AG09319 (cell line): ENCODE measurements at places on chromosomes 1 and 21.
A peak's percentile ranks its signal among the peaks of the same experiment; 100 is the strongest.

DNA sequence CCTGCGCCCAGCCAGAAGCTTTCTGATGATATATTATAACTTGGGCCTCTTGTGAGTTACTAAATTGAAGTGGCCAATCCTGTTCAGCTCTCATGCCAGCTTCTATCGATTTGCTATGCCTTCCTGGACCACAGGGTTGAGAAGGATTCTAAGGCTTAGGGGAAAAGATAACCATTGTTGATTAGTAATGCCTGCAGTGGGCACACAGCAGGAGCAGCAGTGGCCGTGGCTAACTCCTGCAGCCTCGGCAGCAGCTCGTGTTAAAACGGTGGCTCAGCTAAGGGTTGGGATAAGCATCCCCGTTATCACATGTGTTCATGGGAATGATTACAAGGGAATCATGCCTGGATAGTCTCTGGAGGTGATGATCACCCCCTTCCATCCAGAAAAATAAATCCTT, 20.5 kb upstream of the KCNE2 start:
- no peak for DNase-seq

DNA sequence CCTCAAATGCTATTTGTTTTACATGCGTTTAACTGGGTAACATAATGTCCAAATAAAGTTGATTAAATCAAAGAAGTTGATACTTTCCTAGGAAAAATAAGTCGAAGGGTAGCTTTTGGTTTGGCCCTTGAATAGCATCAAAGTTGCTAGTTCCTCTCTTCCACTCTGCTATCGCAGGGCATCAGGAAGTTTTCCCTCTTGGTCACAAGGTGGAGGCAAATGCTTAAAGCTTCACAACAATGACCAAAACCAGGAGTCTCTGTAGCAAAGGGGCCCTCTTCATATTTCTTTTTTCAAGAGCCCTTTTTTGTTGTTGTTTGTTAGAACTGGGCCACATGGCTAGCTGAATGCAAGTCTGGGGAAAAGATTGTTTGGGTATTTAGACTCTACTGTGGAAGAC, 668.4 kb downstream of the KCNT2 start:
- no peak for DNase-seq

DNA sequence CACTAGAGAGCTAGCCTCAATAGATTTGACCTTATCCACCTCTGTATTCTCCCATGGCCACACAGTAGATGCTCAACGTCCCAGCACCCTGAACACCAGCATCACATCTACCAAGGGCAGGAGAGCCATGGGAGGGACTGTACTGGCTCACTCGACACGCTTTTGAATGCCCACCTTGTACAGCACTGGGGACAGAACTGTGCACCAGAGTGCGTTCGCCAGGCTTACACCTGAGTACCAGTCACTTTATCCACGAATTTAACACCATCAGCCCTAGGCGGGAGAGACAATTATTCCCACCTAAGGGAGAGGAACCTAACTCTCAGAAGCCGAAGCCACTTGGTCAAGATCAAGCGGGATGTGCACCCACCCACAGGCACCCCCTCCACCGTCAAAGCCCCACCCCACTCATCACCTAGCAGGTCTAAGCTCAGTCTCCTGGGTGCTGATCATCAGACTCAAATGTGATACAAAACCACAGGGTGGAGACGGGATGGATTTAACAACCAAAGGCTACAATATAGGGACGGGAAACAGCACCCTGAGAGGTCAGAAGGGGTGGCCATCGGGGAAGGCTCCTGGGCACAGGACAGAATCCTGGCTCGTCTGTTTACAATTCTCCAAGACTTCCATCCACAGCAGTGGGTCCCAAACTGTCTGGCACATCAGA, 110.5 kb downstream of the GLIS1 start:
- no peak for DNase-seq

- DNase-seq: no peak
Observed at GRCh38 chr1:203273869-203274602, 31.3 kb upstream of the BTG2 start.

DNA sequence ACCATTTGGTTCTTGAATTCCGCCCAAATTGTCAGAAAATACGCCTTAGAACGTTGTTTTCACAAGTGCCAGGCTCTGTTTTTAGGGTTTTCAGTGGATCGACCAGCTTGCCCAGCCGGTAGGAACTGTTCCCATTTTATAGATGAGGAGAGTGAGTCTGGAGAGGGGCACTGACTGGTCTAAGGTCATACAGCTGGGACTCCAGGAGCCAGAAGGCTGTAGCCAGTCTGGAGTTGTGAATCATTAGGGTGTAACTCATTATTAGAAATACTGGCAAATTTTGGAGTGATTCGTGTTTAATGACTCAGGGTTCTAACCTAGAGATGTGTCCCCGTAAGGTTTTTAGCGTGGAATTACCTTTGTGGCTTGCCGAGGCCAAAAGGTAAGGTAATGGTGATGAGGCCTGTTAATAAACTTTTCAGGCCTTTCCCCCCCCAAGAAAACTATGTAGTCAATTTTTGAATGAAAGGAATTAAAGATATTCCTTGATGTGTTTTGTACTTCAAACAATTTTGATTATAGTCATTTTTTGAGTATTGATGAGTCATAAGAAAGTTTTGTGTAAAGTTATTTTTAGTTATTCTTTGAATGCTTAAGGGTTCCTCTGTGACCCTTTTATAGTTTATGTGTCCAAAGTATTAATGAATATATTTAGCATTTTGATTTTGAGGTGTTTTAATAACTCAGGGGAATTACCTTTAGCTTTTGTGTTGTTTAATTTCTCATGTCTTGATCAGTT, 2.1 kb downstream of the DYRK1A start:
- DNase-seq: no peak

DNA sequence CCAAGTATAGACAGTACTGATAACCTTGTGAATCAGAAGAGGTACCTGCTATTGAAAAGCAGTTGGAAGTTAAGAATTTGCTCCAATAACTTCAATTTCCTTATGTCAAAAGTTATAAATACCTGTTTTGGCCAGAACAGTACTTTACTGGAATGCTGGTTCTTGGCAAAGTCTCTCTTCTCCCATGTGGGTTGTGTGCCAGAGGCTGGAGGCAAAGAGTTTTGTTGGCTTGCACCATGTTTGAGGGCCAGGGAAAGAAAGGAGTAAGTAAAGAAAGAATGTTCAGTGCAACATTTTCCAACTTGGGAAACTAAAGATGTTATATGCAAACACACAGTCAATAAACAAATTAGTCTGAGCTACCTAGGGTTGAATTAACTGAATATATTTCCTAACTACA, 67.0 kb upstream of the DYNLT5 start:
- DNase-seq: no peak

DNA sequence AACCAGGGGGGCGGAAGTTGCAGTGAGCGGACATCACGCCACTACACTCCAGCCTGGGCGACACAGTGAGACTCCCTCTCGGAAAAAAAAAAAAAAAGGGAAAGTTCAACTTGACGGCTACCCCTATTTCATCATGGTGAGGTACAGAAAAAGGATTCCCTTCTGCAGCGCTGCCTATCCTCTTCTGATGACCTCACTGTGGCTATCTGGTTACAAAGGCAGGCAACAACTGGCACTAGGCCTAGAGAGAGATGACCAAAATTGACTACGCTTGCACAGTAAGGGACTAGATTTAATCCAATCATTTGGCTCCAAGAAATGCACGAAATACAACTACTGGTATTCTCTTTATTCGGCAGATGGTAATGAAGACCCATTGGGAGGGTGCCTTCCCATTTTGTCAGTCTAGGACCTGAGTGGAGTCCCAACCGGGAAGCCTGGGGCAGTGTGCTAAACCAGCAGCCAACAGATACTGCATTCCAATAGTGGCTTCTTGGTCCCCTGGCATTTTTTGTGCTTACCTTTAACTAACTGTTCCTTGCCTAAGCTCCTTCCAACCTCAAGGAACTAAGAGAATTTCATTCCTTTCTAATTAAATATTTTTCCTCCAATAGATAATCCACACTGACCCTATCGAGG, 36.6 kb downstream of the ITPKB start:
- peak; percentile 61 for DNase-seq

DNA sequence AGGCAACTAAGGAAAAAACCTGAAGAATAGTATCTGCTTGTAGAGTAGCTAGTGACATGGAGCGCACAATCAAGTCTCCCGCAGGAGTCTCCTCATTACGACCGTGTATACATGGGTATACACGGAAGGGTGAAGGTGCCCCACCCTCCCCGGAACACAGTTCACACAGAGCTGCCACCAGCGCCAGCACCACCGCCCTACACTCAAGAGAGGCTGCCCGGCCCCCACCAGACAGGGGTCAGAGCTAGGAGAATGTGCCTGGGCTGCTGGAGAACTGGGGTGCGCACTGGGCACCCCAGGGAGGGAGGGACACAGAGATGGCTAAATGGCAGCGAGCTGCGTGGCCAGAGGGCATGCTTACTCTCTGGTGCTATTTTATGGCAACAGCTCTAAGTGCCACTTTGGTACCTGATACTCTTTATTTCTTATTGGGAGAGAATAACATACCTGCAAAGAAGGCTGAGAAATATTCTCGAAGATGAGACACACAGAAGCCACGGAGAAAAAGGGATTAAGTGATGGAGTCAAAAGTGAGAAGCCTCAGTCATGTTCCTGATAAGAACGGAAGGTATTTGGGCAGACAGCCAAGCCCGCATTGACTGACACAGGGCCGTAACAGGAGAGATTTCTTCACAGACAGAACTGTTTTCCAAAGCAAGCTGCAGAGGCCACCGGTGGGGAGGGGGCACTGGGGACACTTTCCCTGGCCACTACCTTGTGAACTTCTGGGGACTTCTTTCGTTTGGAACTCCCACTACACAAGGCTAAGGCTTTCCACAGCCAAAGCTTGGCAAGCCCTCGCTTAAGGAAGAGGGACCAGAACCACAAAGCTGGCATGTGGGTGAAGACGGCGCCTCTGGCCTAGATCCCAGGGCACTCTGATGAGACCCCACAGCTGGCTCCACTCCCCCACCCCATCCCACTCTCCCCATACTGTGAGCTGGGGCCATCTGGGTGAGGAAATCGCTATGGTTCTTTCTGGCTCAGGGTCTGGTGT, 108.0 kb downstream of the PGBD5 start:
- no peak for DNase-seq

DNA sequence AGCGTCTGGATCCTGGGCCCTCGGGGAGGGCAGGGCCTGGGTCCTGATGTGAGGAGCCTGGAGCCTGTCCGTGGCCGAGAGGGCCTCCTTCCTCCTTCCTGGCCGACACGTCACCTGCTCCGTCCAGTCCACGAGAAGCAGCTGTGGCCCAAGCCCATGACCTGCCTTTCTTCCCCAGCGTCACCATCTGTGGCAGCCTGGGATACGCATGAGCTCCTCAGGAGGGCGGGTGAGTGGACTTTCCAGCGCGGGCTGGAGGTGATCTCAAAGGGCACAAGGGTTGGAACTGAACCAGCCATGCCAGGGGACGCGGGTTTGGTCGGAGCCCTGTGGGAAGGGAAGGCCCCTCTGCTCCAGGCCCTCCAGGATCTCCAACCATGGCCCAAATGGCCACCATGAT, 90.4 kb downstream of the DHRS3 start:
- no peak for DNase-seq

DNA sequence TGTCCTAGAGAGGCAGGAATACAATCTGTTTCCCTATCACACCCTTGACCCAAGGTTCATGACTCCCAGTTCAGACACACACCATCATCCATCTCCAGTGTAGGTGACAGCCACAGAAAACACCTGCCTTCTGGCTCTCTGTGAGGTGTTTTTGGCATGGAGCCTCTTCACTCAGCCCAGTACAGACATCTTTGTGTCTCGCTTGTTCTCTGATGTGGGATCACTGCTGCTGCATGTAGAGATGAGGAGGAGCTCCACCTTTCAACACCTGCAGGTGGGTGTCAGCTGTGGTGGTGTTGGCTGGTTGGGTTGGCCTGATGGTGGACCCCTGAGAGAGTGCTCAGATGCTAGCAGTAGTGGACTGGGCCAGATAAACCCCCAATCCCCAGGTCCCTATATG, 916.7 kb upstream of the B3GALT2 start:
- no peak for DNase-seq

DNA sequence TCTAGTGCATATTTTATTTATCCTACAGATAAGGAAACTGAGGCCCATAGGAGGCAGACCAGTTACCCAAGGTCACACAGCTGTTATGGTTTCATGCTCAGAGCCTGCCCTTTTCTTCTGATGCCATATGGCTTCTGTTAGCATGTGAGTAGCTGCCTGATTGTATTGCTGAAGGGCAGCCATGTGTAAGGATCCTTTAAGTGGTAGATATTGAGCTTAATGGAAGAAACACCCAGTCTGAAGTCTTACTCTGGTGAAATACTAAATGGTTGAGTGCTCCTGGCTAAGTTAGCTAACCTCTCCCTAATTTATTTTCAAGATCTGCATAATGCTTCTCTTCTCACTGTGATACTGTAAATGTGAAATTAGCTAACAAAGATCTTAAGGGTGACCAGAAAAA, 30.9 kb downstream of the ADAMTS5 start:
- no peak for DNase-seq

GRCh38 chr1:203069030-203069747, 16.6 kb downstream of the MYOG start:
- DNase-seq: no peak

DNA sequence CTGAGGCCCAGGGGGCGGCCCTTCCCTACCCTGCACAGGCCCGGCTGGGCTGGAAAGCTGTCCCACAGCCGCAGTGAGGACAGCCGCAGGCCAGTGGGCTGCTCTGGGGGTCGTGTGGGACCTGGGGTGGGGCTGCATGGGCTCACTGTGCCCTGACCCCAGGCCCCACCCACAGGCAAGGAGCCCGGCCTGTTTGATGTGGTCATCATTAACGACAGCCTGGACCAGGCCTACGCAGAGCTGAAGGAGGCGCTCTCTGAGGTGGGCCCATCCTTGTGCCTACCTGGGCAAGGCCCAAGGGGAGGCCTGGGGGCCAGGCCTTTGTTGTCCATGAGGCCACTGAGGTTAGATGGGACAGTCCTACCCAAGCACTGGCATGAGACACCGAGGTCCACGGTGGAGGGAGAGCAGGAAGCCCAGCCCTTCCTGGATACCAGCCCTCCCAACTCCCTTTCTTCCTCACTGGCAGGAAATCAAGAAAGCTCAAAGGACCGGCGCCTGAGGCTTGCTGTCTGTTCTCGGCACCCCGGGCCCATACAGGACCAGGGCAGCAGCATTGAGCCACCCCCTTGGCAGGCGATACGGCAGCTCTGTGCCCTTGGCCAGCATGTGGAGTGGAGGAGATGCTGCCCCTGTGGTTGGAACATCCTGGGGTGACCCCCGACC, 1.4 kb upstream of the GJC2 start:
- DNase-seq: no peak

GRCh38 chr21:24420689-24421088, 1186.6 kb downstream of the MRPL39 start:
- DNase-seq: no peak

GRCh38 chr1:46152016-46152415, 19.6 kb upstream of the PIK3R3 start:
- DNase-seq: no peak

GRCh38 chr1:240005997-240006650, 85.6 kb upstream of the FMN2 start:
- no peak for DNase-seq

GRCh38 chr1:113217447-113218208, 144.6 kb downstream of the LRIG2 start:
- no peak for DNase-seq
